ENCODE measurements at places on chromosomes 6 and 20. TPM values are rescaled to one million over a fixed set of nuclear protein-coding genes. Genes with fewer than 3 reads are reported as not detected.

- H3K4me1 ChIP-seq: no peaks in the 10 kb centered on the region
- no peak overlapping the region for H3K4me3 ChIP-seq
- no peaks in the 10 kb centered on the region for H3K27me3 ChIP-seq
- no peak overlapping the region for H3K27ac ChIP-seq
Observed at GRCh38 chr6:50936277-50936681, 117.6 kb downstream of the TFAP2B start.

DNA sequence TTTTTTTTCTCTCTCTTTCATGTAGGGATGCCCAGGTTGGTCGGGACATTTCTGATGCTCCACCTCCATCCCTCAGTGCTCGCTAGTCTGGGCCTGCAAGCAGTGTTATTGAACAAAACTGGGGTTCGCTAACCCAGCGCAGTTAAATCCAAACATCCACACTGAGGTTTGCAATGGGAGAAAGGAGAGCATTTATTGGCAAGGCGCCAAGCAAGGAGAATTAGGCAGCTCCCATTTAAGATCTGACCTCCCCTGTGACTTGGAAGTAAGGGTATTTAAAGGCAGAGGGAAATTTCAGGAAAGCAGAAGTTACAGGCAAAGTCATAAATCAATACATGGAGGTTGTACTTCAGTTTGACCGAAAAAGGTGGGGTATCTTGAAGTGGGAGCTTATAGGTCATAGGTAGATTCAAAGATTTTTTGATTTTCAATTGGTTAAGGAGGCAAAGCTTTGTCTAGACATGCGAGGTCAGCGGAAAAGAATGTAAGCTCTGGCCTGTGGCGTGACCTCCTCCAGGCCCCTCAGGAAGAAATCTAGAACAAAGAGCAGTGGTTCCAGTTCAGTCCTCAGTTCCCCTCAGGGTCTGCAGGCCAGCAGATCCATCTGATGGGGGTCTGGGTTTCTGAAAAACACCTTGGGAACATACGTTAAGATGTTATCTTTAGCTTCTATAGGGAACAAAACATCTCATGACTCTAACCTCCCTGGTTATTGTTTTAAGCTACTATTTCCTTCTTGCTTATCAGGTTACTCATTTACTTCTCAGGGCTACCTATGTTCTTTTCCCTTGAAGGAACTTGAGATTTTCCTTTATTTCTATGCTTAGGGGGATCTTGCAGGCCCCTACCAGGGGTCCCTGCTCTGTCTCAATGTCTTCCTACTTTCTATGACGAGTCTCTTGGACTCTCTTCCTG lies 66.0 kb upstream of the KIF16B start:
- no peak for DNase-seq
- H3K27me3 ChIP-seq: no peaks in the 10 kb centered on the region
- H3K27ac ChIP-seq: no peak overlapping the region
- H3K4me1 ChIP-seq: no peaks in the 10 kb centered on the region

DNA sequence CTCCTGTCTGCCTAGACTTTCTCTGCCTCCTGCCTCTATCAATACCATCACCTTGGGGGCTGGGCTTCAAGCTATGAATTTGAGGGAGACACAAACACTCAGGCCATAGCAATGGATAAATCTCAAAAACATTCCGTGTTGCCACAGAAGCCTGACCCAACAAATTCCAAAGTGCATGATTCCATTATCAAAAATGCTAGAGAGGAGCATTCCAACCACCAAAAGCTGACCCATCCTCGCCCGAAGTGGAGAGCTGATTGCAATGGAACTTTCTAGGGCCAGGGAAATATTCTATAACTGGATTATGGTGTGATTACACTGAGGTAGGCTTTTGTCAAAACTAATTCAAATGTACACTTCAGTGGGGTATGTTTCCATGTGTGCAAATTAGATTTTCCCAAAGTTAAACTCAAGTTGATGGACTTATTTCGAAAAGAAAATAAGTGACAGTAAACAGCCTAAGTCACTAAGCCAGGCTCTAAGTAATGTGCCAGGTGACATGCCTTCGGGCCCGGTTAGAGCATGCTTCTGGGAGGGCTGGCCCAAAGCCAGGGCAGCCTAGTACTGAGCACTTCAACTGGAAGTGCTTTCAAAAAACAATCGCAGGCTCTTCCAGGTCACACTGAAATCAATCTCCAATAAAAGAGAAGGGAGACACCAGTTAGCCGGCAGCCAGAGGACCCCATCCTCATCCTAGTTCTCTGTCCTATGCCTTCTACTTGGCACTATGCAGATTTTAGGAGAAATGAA lies 142.3 kb downstream of the TBXT start:
- H3K27ac ChIP-seq: no peak overlapping the region
- H3K36me3 ChIP-seq: no peaks in the 10 kb centered on the region
- H3K4me1 ChIP-seq: peaks cover 6% of the 10 kb centered on the region
- no peaks in the 10 kb centered on the region for H3K27me3 ChIP-seq
- DNase-seq: no peak

FAM83C gene
- not detected for total RNA-seq

DNA sequence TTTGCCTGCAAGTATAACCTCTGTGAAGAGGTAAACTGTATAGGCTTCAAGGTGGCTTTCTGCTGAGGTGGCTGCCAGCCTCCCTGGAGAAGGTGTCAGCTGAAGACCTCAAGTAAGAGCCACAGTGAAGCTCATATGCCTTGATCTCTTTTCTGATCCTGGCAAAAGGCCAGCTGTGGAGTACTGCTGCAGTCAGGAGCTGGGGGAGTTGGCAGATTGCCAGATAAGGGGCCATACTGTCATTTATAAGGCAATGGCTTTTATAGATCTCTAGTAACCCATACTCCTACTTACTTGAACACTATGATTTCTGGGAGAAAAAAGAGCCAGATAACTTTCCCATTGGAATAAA lies 8.8 kb upstream of the CEP85L start:
- DNase-seq: no peak
- H3K36me3 ChIP-seq: no peaks in the 10 kb centered on the region
- H3K27me3 ChIP-seq: peaks cover 5% of the 10 kb centered on the region
- no peak overlapping the region for H3K4me3 ChIP-seq
- no peak overlapping the region for H3K27ac ChIP-seq

GRCh38 chr6:80331974-80332373 lies 225.5 kb downstream of the BCKDHB start:
- H3K36me3 ChIP-seq: no peaks in the 10 kb centered on the region

RPS6KA2 gene
- total RNA-seq: 4.1 TPM

DNA sequence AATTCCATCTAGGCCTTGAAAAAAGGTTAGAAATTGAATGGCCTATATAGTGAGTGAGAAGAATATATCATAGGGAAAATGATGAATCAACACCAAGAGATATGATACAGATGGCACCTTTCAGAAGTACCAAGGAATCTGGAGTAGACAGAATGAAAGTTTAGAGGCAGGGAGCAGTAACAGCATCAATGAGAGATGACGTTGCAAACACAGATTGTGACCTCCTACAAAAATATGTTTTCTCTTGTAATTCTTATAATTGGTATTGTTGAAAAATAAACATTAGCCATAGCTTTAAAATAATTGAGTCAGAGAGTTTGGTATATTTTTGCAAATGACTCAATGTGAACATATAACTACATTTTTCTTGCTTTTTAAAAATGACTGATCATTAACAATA lies 1223.1 kb upstream of the GJE1 start:
- H3K27me3 ChIP-seq: no peaks in the 10 kb centered on the region
- no peaks in the 10 kb centered on the region for H3K4me1 ChIP-seq
- H3K36me3 ChIP-seq: no peaks in the 10 kb centered on the region
- H3K27ac ChIP-seq: no peak overlapping the region

GRCh38 chr6:119333707-119334295 lies 15.8 kb downstream of the MAN1A1 start:
- H3K27me3 ChIP-seq: 0 out of 2 replicates have a peak, but pooled peaks cover 6% of the 10 kb centered on the region
- DNase-seq: no peak
- no peak overlapping the region for H3K27ac ChIP-seq
- H3K4me1 ChIP-seq: no peaks in the 10 kb centered on the region

GRCh38 chr20:41355598-41356203 lies 10.9 kb downstream of the EMILIN3 start:
- H3K4me3 ChIP-seq: no peak overlapping the region
- no peak overlapping the region for H3K27ac ChIP-seq
- DNase-seq: no peak
- H3K27me3 ChIP-seq: no peaks in the 10 kb centered on the region

GRCh38 chr6:37696220-37696840 lies 1.4 kb downstream of the MDGA1 start:
- 0 out of 2 replicates have a peak, but pooled peaks cover 2% of the 10 kb centered on the region for H3K27me3 ChIP-seq
- no peak for DNase-seq
- peaks cover 16% of the 10 kb centered on the region for H3K4me1 ChIP-seq
- peak overlapping the region; percentile 57 for H3K27ac ChIP-seq
- H3K4me3 ChIP-seq: peak overlapping the region; percentile 68

LPIN3 gene
- 21.0 TPM for total RNA-seq

RAB32 gene
- total RNA-seq: 61.5 TPM

- no peaks in the 10 kb centered on the region for H3K4me1 ChIP-seq
- H3K27me3 ChIP-seq: no peaks in the 10 kb centered on the region
- no peak overlapping the region for H3K4me3 ChIP-seq
- DNase-seq: no peak
- H3K27ac ChIP-seq: no peak overlapping the region
Observed at GRCh38 chr20:37880726-37881591, 22.0 kb upstream of the VSTM2L start.

DNA sequence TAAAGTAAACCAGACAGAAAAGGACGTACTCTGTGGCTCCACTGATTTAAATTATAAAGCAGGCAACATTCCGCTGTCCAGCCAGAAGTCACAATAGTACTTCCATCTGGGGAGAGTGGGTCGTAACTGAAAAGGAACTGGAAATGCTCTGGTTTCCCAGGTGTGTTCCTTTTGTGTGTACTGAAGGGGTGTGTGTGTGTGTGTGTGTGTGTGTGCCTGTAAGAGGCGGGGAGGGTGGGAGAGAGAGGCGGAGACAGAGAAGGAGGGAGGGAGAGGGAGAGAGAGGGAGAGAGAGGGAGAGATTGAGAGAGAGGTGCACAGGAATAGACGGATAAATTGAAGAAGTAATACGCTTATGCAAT lies 178.4 kb upstream of the ZNF184 start:
- peak overlapping the region; percentile 69 for H3K4me3 ChIP-seq
- H3K4me1 ChIP-seq: peaks cover 4% of the 10 kb centered on the region
- H3K27ac ChIP-seq: peak overlapping the region; percentile 59
- H3K27me3 ChIP-seq: no peaks in the 10 kb centered on the region
- no peaks in the 10 kb centered on the region for H3K36me3 ChIP-seq

ADGRG6 gene
- total RNA-seq: 259 TPM

GRCh38 chr20:15836634-15837033 lies 736.6 kb downstream of the KIF16B start:
- no peaks in the 10 kb centered on the region for H3K4me1 ChIP-seq

GRCh38 chr6:108806665-108807064 lies 41.6 kb upstream of the ARMC2 start:
- peaks cover 5% of the 10 kb centered on the region for H3K27me3 ChIP-seq
- no peak overlapping the region for H3K4me3 ChIP-seq
- DNase-seq: no peak
- no peak overlapping the region for H3K27ac ChIP-seq

CST11 gene
- not detected for total RNA-seq

PDYN gene
- not detected for total RNA-seq

GRCh38 chr20:24117383-24117782 lies 128.8 kb upstream of the GGTLC1 start:
- no peaks in the 10 kb centered on the region for H3K36me3 ChIP-seq
- H3K4me3 ChIP-seq: no peak overlapping the region
- H3K27ac ChIP-seq: no peak overlapping the region
- no peaks in the 10 kb centered on the region for H3K4me1 ChIP-seq
- H3K27me3 ChIP-seq: peaks cover 2% of the 10 kb centered on the region

- no peaks in the 10 kb centered on the region for H3K36me3 ChIP-seq
- H3K4me1 ChIP-seq: no peaks in the 10 kb centered on the region
- no peak overlapping the region for H3K27ac ChIP-seq
- peaks cover 28% of the 10 kb centered on the region for H3K27me3 ChIP-seq
- DNase-seq: no peak
Observed at GRCh38 chr20:43188234-43188653, 1.5 kb downstream of the PTPRT start.

SYNDIG1 gene
- total RNA-seq: not detected

- H3K36me3 ChIP-seq: no peaks in the 10 kb centered on the region
- H3K4me3 ChIP-seq: no peak overlapping the region
- no peak for DNase-seq
- no peak overlapping the region for H3K27ac ChIP-seq
- H3K27me3 ChIP-seq: no peaks in the 10 kb centered on the region
- peaks cover 2% of the 10 kb centered on the region for H3K4me1 ChIP-seq
Observed at GRCh38 chr6:88565409-88565811, 398.0 kb downstream of the RNGTT start.

TMEM170B gene
- total RNA-seq: 1.3 TPM

PKIB gene
- 1.1 TPM for total RNA-seq

BEND6 gene
- total RNA-seq: 8.0 TPM

- peaks cover 8% of the 10 kb centered on the region for H3K27me3 ChIP-seq
- H3K36me3 ChIP-seq: no peaks in the 10 kb centered on the region
- no peak for DNase-seq
Observed at GRCh38 chr6:18390476-18390875, 3.3 kb downstream of the RNF144B start.

DNA sequence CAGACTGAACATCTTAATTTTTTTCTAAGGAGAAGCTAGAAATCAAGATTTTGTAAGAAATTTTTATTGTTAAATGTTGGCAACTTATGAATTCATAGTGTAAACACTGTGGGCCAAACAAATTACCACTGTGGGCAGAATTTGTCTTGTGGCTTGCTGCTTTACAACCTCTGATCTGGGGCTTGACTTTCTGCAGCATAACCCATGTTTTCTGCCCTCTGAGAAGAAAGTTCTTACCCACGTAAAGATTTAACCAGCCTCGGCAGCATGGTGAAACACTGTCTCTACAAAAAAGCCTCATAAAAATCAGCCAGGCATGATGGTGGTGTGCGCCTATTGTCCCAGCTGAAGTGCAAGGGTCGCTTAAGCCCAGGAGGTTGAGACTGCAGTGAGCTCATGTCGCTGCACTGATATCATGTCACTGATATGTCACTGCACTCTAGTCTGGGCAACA lies 12.9 kb downstream of the ITCH start:
- DNase-seq: no peak
- H3K4me3 ChIP-seq: no peak overlapping the region
- no peaks in the 10 kb centered on the region for H3K27me3 ChIP-seq
- H3K27ac ChIP-seq: peak overlapping the region; percentile 64
- H3K36me3 ChIP-seq: no peaks in the 10 kb centered on the region
